GM23338 (cell line): ENCODE measurements at places on chromosomes 7 and 10. TPM values are rescaled to one million over a fixed set of nuclear protein-coding genes. Genes with fewer than 3 reads are reported as not detected.

The KMT2C gene
- 29.9 and 39.0 TPM in 2 replicates for total RNA-seq

The NUTM2D gene
- total RNA-seq: 0.54 and 1.1 TPM in 2 replicates

The SBDS gene
- total RNA-seq: 14.4 and 20.5 TPM in 2 replicates

The CPN1 gene
- not detected in 2 replicates for total RNA-seq
